ENCODE measurements at places on chromosomes 2 and 18.
A peak's percentile ranks its signal among the peaks of the same experiment; 100 is the strongest.

DNA sequence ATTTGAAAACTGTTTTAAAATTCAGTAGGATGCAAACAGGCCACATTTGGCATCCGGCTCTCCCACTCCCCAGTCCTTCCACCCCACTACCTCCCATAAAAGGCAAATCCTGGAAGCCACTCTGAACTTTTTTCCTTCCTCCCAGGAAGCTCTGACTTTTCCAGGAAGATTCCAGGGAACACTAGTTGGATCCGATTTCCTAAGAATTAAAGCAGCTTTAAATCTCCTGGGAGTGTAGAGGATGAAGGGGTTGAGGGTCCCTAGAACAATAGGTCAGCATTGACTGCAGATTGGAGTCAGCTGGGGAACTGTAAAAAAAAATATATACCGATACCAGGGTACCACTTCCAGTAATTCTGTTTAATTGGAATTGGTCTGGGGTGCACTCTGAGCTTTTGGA lies 76.9 kb downstream of the CRIM1 start:
- no peak for DNase-seq

GRCh38 chr18:28407681-28408080 lies 230.8 kb upstream of the CDH2 start:
- peak; percentile 7 for DNase-seq

DNA sequence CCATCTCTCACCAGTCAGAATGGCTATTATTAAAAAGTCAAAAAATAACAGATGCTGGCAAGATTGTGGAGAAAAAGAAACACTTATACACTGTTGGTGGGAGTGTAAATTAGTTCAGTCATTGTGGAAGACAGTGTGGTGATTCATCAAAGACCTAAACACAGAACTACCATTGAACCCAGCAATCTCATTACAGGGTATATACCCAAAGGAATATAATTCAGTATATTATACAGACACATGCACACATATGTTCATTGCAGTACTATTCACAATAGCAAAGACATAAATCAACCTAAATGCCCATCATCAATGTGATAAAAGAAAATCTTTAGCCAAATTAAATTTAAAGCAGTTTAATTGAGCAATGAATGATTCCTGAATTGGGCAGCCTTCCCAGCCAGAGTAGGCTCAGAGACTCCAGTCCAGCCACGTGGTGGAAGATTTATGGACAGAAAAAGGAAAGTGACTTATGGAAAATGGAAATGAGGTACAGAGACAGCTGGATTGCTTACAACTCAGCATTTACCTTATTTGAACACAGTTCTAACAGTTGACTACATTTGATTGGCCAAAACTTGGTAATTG lies 377.1 kb upstream of the SLC39A10 start:
- no peak for DNase-seq

DNA sequence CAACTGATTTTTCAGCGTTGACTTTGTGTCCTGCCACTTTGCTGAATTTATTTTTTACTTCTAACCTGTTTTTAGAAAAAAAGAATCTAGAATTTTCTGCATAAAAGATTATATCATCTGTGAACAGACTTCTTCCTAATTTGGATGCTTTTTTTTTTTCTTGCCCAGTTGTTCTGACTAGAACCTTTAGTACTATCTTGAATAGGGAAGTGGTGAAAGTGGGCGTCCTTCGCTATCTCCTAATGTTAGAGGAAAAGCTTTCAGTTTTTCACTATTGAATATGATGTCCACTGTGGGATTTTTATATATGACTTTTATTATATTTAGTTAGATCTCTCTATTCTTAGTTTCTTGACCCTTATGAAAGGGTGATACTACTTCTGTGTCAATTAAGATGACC lies 25.7 kb upstream of the KCNJ13 start:
- DNase-seq = no peak

DNA sequence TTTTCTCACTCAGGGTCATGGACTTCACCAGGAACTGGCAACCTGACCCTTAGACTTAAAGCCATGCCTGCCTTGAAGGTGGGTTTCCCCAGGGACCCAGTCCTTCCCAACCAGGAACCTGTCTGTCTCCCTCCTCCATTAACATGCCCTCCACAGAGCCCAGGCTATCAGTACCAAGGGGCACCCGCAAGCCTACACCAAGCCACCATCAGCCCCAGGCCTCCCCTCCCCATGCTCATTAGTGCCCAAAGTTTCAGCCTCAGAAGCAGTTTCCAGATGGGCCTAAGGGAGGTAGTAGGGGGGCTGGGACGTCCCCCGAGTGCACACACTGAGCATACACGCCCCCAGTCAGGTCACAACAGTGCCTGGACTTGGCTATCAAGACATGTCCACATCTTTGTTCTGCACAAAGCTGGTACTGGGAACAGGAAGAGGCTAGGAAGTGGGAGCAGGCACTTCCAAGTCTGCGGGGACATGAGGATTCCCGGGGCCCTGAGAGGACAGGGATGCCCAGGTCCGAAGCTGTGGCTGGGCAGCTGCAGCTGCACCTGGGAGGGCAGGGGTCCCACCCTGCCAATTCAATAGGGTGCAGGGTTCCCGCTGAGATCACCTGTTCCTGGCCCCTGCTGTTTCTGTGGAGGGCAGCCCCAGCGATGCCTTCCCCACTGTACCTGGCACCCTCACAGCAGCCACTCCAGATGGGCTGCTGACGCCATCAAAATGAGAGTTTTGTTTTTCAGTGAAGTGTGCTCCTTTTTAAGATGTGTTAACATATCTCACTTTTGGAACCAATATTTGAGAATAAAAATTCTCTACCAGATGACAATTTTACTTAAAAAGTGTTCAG lies 731.4 kb downstream of the NR4A2 start:
- DNase-seq = no peak

DNA sequence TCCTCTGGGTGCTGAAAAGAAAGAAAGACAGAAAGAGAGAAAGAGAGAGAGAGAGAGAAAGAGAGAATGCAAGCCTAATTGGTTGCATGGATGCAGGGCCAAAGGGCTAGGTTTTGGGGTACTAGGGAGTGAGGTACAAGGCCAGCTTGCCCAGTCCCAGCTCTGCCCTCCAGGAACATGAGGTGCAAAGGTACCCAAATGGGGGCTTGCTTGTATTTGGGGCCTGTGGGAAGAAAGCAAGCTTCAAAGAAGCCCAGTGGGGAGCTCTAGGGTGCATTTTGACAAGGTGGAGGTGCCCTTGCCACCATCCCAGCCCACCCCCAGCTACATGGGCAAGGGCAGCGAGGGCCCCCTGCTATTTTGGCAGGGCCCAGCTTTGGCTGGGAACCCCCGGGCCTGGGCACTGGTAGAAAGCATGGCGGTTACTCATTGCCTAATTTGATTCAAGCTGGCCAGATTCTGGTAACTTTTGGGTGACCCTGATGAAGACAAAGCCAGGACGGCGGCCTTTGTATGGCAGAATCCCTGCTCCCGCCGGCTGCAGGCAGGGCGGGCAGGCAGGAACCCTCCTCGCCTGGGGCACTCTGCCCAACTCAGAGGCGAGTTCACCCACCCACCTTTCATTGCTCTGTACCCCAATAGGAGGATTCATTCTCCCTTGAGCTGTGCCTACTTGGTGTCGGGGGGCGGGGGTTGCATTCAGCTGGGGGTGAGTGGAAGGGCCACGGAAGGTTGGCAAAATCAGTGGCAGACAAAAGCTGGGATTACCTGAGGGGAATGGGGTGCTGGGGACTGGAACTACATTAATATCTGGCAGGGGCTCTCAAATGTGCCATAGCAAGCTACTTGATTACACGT lies 537 bp upstream of the HOXD4 start:
- DNase-seq = no peak

- DNase-seq = no peak
These were observed 6.2 kb downstream of the STK39 start for GRCh38 chr2:168241208-168241607.

DNA sequence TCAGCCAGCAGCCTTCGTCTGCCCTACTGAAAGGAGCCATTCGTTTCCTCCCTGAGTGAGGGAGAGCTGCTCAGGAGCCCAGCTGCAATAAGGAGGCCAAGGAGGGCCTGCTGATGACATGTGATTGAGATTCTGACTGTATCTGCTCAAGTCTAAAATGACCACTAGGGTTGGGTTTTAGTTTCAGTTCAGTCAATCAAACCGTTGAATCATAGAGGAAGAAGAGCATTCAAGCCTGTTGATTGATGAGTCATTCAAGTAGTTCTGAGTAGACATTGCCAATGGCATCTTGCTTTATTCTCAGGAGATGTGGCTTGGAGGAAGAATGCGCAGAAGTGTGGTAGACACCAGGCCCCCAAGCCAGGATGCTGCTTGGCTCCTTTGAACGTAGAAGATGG lies 19.9 kb upstream of the BCL2L11 start:
- DNase-seq = peak; percentile 3

- no peak for DNase-seq
These were observed 80.4 kb downstream of the ARHGEF4 start for GRCh38 chr2:130917006-130917688.

DNA sequence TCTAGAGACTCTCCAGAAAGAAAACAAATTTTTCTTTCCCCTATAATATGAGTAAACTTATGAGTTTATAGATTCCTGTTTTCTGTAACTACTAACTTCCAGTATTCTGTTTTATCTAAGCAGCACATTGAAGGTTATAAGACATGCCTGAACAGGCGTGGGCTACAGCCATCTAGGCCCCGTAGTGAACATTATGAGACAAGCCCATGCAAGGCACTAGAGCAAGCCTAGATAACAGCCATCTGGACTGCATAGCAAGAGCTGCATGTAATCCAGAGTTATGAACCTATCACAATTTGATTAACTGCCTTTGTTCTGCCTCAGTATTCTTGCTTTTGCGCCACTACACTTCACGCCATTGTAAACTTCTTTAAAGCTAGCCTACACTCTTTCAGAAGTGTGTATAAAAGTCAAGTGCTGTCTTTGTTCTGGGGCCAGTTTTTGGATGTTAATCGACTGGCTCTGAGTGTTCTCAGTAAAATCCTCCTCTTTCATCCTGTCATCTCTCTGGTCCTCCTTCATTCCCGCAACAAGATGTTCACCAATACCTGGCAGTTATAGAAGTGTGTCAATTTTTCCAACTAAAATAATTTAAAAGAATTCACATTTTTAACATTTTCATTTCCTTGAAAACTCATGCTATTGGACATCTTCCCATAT lies 3.0 kb upstream of the SULT1C3 start:
- no peak for DNase-seq

- no peak for DNase-seq
These were observed 2.3 kb upstream of the GTF3C3 start for GRCh38 chr2:196801674-196802261.

- DNase-seq = no peak
These were observed 60.0 kb downstream of the TNS1 start for GRCh38 chr2:217942731-217943335.

- no peak for DNase-seq
These were observed 89.0 kb downstream of the INSIG2 start for GRCh38 chr2:118177318-118177717.

GRCh38 chr18:9839853-9840252 lies 45.9 kb upstream of the TXNDC2 start:
- DNase-seq = no peak

- no peak for DNase-seq
These were observed 182.1 kb downstream of the SCG2 start for GRCh38 chr2:223420048-223420447.

- DNase-seq = no peak
These were observed 20.7 kb downstream of the SLC14A2 start for GRCh38 chr18:45635893-45636509.

- DNase-seq = no peak
These were observed 972 bp upstream of the CELF4 start for GRCh38 chr18:37566479-37567060.

DNA sequence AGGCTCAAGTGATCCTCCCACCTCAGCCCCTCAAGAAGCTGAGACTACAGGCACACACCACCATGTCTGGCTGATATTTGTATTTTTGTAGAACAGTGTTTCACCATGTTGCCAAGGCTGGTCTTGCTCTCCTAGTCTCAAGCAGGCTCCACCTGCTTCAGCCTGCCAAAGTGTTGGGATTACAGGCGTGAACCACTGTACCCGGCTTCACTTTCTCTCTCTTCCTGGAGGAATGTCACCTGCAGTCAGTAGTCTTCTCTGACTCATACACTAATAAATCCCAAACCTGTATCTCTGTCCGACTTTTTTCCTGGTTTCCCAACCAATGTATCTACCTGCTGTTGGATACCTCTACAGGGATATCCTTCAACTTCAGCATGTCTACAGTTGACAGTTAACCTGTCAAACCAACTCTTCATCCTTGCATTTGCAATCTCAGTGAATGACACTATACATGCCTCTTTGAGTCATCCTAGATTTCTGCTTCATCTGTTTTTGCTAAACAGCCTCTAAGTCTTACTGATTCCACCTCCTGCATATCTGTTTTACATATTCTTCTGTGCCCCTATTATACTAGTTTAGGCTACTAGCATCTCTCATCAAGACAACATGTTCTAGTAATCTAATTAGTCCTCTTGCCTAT lies 54.5 kb downstream of the RBBP8 start:
- DNase-seq = no peak

GRCh38 chr2:128867311-128867710 lies 548.6 kb upstream of the HS6ST1 start:
- DNase-seq = no peak

DNA sequence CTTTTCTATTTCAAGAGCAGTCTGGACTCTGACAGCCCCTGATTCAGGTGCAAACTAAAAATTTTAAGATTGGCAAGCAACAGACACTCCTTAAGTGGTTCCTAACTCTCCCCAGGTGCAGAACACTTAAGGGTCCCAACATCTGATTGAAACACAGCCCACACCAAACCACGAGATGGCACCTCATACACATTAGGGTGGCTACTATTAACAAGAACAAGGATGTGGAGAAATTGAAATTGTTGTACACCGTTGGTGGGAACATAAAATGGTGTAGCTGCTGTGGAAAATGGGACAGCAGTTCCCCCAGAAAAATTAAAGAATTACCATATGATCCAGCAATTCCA lies 82.3 kb downstream of the POLR1A start:
- no peak for DNase-seq

- peak; percentile 18 for DNase-seq
These were observed 110.8 kb upstream of the TRIB2 start for GRCh38 chr2:12605936-12606335.

DNA sequence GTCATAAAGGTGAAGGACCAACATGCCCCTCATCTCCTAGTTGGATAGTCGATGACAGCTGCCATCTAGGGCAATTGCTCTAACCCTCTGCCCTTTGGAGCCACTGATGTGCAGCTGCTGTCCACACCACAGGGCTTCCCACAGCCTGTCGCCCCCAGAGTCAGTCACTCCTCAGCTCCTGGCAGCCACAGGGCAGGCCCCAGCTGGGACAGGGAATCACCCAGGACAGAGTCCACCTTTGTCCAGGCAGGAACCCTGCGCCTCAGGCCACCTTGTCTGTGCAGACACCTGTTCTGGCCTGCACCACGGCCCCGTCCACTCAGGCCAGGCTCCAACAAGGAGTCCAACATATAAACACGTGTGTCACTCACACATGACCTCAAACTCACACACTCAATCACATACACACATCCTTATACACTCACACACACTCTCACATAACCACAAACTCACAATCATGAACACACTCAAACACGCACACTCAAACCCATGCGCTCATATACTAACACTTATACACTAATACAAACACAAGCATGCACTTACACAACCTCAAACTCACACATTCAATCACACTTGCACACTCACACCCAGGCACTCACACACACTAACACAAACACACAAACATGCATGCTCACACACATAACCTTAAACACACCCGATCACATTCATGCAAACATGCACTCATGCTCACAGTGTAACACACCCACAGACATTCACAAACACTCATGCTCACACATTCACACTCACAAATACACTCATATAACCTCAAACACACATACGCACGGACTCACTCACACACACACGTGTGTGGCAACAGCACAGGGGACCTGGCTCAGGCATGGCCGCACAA lies 29.7 kb downstream of the HDAC4 start:
- DNase-seq = no peak

- no peak for DNase-seq
These were observed 246.8 kb downstream of the AGPS start for GRCh38 chr2:177639262-177639914.

Measured in amniotic epithelial cell (primary cell).